HEK293T (cell line): ENCODE measurements at places on chromosomes 12 and 14.

- DNase-seq = no peak
Observed at GRCh38 chr14:60732840-60733483, 1.6 kb upstream of the MNAT1 start.

DNA sequence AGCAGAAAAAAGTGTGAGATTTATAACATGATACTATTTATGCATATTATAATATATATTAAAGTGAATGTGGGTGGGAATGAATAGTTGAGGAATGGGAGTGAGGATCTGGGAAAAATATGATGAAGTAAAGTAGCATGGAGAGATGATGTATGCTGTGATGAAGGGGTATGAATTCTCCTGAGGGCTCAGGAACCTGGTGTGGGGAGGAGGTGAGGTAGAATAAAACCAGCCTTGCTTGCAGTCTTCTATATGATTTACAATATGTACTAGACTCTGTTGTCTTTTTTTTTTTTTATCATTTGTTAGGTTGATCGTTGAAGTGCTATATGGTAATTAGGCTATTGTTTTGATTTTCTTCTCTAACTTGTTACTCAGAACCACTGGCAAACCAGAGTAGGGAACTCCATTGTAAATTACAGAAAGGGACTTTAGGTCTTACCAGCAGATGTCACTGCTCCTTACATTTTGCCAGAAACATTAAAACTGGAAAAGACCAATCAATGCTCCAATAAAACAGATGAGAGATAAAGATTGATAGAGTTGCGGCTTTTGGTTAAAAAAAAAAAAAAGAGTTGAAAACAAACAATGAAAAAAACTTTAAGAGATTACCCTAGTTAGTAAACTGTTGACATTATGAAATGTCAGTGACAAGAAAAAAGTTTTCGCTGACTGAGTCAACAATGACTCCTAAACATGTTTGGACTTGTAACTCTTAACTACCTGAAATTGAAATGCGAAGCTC, 39.9 kb downstream of the ATL1 start:
- peak; percentile 32 for DNase-seq

- DNase-seq = no peak
Observed at GRCh38 chr12:117646520-117646919, 285.1 kb upstream of the NOS1 start.

GRCh38 chr12:108232565-108232964, 103.5 kb downstream of the WSCD2 start:
- no peak for DNase-seq

GRCh38 chr14:63051992-63052391, 6.7 kb upstream of the KCNH5 start:
- DNase-seq = no peak

DNA sequence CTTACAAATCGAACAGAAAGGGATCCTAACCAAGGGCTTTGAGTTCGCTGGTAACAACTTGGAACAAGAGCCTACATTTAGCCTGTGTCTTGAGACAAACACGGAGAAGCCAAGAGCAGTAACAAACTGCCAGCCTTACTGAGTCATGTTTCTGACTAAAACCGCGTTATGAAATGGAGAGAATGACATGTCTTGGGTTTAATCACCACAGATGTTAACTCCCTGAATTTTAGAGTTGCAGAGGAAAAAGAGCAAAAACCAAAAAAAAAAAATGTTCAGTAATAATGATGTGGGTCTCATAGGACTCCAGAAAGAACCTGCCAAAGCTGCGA, 1.0 kb downstream of the BLTP3B start:
- DNase-seq = no peak

DNA sequence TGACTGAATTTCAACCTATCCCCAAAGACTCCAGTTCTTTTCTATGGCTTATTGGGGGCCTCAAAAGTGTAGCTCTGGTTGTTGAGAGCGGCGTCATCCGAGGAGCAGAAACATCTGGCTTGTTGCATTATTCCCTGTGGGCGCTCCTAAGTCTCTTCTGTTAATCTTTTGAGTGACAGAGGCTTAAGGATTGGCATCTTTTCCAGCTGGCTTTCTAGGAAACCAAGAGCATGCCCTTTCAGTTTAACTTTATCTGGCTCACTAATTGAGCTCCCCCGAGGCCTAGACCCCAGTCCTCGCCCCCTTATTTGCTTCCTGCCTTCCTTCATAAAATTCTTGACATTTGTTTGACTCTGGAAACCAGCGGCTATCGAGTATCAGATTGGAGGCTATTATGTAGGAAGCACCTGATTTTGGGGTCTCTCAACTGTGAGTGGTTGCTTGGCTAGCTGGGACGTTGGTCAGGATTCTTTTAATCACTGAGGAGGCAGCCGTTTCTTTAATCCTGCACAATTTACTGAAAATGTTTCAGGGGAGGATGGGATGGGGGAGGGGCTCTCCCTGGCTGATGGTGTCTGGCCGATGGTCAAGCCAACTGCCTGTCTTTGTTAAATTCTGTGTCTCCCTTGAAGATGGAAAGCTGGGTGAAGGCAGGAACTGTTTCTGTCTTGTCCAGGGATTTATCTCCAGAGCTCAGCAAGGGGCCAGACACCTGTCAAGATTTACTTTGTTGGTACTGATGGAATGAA, 3.1 kb downstream of the SMOC1 start:
- no peak for DNase-seq

DNA sequence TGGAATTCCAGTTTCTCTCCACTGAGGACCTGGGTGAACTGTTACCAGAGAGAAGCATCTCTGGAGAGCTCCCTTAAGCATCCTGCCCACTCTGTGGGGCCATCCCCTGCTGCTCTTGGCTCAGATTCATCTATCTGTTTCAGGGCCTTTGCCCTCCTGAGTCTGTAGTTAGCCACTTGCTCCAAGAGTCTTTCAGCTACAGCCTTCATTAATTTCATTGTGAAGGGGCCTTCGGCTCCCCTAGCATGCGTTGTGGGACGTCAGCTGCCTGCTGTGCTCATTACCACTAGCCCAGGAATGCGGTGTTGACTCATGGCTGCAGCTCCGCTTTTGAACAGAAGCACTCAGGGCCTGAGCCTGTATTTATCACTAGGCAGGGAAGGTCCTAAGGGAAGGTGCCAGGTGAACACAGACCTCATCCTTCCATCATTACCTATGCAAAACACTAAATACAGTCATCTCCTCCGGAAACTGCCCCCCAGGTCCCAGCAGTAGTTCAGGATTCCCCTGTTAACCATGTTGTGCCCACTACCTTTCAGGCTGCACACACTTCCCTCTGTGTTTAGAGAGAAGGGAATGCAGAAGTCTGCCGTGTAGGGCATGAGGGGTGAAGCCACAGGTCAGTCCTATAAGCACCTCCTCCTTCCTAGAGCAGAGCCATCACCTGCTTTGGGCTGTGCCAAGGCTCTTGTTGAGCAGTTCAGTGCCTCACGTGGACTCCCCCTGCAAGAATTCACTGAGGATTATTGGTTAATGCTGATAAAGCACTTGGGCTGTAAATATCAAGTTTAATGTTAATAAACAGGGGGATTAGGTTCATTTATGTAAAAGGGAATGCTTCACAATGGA, 191.4 kb downstream of the CACNA1C start:
- peak; percentile 33 for DNase-seq

- no peak for DNase-seq
Observed at GRCh38 chr14:99753225-99754140, 39.7 kb upstream of the EML1 start.

- no peak for DNase-seq
Observed at GRCh38 chr12:13599176-13599575, 382.2 kb downstream of the GRIN2B start.

DNA sequence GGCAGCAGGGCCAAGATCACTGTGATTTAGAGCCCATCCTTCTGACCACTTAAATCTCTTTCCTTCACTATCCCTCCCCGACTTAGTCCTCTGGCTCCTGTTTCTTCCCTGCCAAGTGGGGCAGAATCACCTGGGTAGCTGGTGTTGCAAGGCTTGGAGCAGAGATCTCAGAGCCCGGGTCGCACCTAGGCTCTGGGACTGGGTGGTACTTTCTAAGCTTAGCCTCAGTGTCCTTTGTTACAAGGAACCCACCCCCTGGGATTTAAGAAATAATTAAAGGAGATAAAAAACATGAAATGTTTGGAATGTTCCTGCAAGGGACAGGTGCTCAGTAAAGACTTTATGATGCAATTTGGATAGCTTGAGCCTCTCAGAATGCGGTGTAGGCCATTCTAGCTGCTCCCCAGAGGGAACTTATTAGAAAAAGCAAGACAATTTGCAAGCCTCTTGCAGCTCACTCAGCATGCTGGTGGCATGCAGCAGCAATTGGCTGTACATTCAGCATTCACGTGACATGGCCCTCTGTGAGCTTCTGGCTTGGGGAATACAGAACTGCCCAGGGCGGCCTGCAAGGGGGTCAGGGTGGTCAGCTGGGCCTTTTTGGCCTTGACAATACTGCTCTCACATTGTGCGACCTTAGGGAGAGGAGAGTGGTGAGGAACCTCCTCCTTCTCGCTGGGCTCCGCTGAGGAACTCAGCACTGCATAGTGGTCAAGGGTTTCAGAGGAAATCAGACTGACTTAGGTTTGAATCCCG, 16.8 kb downstream of the C14orf132 start:
- no peak for DNase-seq

DNA sequence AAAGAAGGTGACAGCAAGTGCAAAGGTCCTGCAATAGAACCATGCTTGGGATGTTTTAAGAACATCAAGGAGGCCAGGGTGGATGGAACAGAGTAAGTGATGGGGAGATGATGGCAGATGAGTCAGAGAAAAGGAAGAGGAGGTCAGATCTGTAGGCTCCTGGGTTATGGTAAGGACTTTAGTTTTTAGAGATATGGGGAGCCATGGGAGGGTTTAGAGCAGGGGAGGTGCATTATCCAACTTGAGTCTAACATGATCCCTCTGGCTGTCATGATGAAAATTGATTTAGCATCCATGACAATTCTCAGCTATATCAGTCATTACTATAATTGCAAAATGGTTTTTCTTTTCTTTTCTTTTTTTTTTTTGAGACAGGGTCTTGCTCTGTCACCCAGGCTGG, 7.3 kb upstream of the PLBD2 start:
- DNase-seq = no peak

DNA sequence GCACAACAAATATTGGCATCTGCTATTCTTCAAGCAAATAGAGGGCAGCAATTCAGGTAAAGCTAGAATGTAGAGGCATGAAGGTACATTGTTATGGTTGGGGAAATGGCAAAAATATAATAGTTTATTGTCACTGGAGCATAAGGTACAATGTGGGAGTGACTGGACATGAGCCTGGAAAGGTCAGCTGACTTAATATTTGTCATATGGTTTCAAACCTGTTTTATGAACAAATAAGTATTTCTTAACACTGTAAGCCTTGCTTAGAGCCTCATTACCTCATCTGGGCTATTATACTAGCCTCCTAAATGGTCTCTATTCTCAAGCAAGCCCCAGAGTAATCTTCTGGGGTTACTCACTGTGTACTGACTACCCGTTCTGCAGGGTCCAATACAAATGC, 33.7 kb downstream of the FAM177A1 start:
- DNase-seq = no peak

DNA sequence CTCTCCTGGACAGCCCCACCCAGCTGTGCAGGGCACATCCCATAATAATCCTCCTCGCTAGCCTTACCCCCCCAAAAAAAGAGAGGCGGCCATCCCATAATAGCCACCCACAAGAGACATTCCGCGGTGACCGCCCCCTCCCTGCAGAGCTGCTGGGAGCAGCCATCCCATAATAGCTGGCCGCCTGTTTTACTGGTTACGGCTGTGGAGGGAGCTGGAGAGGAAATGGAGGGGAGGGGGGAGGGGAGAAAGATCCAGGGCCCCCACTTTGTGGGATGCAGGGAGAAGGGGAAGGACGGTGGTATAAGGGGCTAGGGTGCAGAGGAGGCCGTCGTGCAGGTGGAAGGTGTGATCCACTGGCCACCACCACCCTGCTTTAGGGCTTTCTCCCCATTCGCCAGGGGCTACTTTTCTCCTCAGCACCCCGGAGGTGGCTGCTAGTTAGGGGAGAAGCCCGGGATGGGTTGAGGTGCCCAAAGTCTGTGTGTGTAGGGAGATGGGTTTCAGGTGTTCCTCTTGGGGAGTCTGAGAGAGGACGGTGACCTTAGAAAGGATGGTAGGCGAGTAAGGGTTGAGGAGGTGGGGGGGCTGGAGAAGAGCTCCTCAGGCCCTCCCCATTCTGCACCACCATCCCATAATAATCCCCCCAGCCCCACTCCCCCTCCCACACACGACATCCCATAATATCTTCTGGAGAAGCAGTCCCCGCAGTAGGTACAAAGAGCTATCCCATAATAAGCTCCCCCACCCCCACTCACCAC, 6.0 kb upstream of the CHD4 start:
- no peak for DNase-seq

DNA sequence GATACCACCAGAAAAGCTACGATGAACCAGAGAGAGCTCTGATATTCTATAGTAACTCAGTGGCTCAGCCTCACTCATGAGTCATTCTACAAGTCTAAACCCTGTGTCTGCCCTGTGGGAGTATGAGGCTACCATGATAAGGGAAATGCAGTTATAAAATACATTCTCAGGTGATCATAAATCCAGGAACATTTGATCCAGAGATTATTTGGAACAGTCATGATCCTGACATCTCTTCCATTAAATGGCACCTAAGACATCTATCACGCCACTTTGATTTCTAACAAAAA, 202.6 kb upstream of the RASSF8 start:
- no peak for DNase-seq

DNA sequence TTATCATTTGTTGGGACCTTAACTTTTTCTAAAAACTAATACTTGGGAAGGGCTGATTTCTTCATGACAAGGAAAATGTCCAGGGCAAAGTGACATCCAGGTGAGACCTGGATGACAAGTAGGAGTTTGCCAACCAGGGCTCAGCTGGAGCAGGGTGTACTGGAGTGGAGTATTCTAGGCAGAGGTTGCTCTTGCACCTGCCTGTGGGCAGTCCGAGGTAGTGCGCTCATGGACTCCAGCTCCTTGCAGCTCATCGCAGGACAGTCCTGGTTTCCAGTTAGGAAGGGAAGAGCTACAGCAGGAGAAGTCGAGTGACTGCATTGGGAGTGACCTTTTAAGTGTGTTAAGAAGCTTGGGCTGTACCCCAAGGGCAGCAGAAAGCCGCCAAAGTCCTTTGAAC, 175.9 kb downstream of the PELI2 start:
- DNase-seq = peak; percentile 56

GRCh38 chr14:66378712-66379505, 107.3 kb upstream of the CCDC196 start:
- DNase-seq = no peak

DNA sequence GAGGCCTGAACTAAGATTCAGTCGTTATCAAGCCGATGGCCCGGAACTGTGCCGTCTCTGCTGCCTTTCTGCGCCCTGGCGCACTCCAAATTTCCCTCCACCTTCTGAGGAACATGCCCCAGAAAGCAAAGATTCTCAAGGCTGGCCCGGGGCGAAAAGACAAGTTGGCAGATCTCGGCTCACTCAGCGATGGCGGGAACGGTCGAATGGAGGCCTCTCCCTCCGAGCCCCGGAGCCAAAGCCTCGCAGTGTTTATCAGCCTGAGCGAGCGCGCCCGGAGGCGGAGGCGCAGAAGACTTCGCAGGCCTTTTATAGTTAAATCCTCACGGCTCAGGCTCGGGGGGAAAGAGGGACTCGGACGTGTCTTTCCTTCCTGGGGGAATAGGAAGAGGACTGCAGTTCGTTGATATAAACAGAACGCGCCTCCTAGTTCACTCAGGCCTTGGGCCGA, 5.6 kb downstream of the TBX5 start:
- DNase-seq = no peak
